ENCODE measurements at places on chromosomes 3 and 15. TPM values are rescaled to one million over a fixed set of nuclear protein-coding genes. Genes with fewer than 3 reads are reported as not detected.

AP3B2 gene
- 1.6 TPM for total RNA-seq

MCF2L2 gene
- 0.32 TPM for total RNA-seq

CHRNA7 gene
- total RNA-seq = 0.81 TPM

NECTIN3 gene
- 136 TPM for total RNA-seq

TM4SF1 gene
- 1.3 TPM for total RNA-seq

POLR2M gene
- 129 TPM for total RNA-seq

SLC12A1 gene
- not detected for total RNA-seq

GPR87 gene
- 0.16 TPM for total RNA-seq

PLSCR5 gene
- total RNA-seq = not detected

JAGN1 gene
- total RNA-seq = 30.7 TPM

GPR62 gene
- total RNA-seq = not detected

CYP8B1 gene
- not detected for total RNA-seq

FAM162A gene
- total RNA-seq = 6.8 TPM

THRB gene
- 46.3 TPM for total RNA-seq

MAP4 gene
- total RNA-seq = 213 TPM

All from hair follicle dermal papilla cell (primary cell).